Right ventricle myocardium inferior (tissue), 1 donor: ENCODE measurements at places on chromosomes 3 and 15.

GRCh38 chr15:74664028-74664616 lies 31.7 kb downstream of the EDC3 start:
- no peak for DNase-seq

GRCh38 chr3:115890579-115890978 lies 267.3 kb downstream of the GAP43 start:
- no peak for DNase-seq

DNA sequence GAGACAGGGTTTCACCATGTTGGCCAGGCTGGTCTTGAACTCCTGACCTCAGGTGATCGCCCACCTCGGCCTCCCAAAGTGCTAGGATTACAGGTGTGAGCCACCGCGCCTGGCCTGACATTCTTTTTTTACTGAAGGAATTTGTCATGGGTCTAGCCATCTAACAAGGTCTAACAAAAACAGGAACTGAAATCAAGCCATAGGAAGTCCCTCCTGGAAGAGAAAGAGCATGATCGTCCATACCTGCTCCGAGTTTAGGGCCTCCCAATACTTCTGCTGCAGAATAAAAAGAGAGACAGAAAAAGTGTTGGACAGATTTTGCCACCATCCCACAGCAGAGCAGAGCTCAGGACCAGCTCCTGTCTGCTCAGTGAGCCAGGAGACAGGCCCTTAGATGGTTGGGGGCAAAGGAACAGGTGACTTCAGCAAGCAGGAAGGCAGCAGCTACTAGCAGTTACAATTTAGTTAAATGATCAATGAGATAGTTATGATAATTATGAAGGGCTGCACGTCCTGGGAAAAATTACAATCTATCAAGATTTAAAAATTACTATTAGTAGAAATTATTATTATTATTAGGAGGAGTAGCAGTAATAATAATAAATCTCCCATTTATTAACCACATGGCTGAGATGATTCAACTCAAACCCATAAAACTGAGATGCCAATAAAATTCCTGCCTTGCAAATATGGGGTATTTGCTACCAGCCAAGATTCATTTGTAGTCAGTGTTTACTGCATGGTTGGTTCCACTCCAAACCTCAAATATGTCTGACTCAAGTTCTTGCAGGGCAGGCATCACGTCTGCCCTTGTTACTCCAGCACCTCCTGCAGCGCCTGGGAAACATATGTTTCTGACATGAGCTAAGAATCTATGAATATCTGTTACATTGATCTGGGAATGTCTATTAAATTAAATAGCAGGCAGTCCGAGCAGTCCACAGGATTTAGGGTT lies 40.1 kb downstream of the TMEM44 start:
- no peak for DNase-seq

GRCh38 chr15:91050128-91050455 lies 27.7 kb upstream of the VPS33B start:
- DNase-seq: peak; percentile 16

DNA sequence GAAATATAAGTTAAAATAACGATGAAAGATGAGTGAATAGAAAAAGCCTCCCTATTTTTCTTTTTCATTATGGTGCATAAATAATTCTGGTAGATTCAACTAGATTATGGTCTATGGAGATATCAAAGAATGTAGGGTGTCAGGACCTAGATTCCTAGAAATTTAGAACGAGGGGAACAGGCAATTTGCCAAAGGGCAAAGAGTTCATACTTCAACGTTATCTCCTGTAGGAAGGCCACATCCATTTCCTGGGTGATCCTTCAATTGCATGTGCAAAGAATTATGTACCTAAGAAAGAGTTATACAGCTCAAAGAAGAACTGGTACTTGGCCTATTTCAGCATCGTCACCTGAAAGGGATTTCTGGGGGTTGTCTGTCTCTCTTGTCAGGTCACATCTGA lies 351.8 kb downstream of the FOXP1 start:
- DNase-seq: no peak

DNA sequence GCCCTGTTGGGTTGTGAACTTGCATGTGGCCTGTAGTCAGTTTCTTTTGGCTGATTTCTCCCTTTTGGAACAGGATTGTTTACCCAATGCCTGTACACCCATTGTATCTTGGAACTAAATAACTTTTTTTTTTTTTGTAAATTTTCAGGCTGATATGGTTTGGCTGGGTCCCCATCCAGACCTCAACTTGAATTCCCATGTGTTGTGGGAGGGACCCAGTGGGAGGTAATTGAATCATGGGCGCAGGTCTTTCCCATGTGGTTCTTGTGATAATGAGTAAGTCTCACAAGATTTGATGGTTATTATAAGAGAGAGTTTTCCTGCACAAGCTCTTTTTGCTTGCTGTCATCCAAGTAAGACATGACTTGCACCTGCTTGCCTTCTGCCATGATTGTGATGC lies 253.8 kb upstream of the GBE1 start:
- DNase-seq: no peak

DNA sequence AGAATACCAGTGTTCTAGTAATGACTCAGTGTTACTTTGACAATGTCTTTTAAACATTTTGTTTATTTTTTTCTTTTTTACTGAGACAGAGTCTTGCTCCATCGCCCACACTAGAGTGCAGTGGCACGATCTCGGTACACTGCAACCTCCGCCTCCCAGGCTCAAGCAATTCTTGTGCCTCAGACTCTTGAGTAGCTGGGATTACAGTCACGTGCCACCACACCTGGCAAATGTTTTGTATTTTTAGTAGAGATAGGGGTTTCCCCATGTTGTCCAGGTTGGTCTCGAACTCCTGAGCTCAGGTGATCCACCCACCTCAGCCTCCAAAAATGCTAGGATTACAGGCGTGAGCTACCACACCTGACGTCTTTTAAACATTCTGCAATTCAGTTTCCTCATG lies 15.7 kb downstream of the AQR start:
- DNase-seq: no peak

- no peak for DNase-seq
These were observed 535.2 kb downstream of the OCA2 start for GRCh38 chr15:27563765-27564370.

DNA sequence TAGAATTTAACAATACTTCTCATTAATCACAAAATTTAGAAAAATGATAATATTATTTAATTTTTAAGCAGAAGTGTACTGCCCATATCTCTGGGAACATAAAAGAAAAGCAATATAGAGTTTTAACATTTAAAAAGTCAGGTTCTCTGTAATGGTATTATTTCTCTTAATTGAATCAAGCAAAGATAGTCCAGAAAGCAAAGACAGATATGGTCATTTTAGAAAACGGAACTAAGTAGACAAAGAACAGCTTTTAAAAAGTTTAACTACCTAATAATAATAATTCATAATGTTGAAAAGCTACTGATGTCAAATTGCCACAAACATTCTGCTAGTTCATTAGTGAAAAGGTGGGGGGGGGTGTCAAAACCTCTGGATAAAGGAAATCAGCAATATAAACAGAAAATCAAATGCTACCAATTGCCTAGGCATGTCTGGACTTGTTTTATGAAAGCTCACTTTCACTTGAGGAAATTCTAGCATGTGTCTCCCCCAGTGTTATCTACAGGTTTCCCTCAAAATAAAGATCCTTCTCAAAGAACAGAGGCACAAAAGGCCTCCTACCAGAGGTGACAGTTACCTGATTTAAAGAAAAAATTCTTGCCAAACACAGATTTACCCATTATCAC lies 1.7 kb downstream of the ZMAT3 start:
- DNase-seq: no peak

- DNase-seq: no peak
These were observed 27.1 kb upstream of the SNRPA1 start for GRCh38 chr15:101322016-101322695.

GRCh38 chr3:24199775-24200247 lies 254.7 kb downstream of the NR1D2 start:
- no peak for DNase-seq

DNA sequence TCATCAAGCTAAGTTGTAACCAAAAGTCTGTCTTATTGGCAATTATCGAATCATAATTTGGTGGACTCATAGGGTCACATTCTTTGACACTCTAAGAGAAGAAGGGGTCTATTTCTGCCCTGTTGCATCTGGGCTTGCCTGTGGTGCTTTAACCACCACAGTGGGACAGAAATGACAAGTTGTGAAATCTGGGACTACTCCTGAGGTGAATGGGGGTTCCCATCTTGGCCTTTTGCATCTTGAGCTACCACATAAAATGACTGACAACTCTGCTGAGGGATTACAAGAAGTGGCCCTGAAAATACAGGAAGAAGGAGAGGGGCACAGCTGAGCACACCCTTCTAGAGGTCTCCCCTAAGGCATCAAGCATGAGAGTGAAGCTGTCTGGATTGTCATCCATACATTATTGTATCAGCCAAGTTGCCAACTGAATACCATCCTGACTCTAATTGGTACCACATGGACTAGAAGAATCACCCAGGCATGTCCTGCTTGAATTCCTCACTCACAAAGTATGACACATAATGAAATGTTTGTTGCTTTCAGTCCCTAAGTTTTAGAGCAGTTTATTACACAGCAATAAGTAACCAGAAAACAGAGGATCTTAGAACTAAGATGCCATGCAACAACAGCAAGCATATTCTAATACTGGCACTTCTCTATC lies 306.5 kb downstream of the ROBO1 start:
- DNase-seq: no peak

DNA sequence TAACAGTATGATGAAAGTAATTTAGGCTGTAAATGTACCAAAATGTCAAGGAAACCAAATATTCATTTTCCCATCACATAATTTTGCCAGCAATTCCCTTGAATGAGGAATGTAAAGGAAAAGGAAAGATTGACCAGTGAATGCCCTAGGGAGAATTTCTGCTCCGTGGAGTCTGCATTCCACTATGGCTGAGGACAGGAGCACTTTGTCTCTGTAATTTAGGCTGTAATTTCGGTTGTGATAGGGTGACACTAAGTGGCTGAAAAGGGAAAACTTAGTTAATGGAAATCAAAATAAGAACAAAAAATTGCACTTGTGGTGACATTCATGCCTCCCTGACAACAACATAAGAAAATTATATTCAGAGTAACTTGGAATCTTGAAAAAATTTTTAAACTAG lies 8.3 kb upstream of the TMEM207 start:
- no peak for DNase-seq

- peak; percentile 63 for DNase-seq
These were observed 190.3 kb downstream of the SATB1 start for GRCh38 chr3:18234717-18235335.

DNA sequence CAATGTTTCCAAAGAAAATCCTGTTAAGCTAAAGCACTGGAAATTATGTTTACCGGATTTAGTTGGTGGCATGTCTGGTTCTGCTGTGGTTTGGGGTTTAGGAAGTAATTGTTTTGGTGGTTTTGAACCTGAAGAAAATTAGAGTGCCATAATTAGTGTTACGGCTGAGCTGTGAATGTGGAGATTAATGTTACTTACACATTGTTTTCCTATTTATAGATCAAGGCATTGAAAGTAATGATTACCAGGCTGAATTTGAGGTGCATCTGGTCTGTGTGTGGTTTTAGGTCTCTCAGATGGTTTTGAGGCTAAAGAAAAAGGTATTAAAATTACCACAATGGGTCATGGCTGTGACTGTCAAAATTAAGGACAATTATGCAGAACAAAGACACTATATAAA lies 128.9 kb downstream of the TFG start:
- no peak for DNase-seq

- no peak for DNase-seq
These were observed 21.4 kb downstream of the ACAP2 start for GRCh38 chr3:195421400-195421799.

GRCh38 chr3:121488628-121489027 lies 57.2 kb downstream of the POLQ start:
- DNase-seq: no peak

- DNase-seq: no peak
These were observed 40.7 kb downstream of the GLCE start for GRCh38 chr15:69200832-69201745.

DNA sequence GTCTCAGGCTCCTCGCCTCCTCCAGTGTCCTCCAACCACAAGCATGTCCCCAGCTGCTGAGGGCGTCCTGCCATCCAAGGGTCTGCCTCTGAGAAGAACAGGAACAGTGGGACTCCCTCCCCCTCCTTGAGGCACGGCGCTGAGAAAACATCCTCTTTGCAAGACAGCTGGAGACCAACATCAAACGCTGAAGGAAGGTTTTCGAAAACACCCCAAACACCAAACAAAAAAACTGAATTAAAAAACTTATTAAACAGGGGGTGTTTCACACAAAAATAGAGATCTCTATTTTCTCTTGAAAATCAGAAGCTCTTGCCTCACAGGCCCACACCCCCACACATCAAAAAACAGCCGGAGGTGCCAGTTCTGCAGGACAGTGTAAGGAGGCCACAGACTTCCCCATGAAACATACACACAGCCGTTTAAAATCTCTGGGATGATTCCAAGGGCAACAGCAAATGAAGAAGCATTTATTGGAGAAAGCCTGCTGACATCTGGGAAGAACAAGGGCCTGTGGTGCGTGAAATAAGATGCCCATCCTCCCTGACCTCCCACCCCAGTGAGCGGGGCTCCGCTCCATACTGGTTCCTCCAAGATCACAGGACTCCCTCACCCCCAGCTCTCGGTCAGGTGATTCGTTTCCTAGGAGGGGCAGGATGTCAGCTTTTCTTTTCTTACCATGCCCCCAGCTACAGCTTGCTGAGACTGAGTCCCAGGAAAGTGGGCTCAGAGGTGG lies 71.3 kb downstream of the NUP210 start:
- peak; percentile 40 for DNase-seq

GRCh38 chr3:86056032-86056431 lies 934.9 kb downstream of the VGLL3 start:
- DNase-seq: no peak

- no peak for DNase-seq
These were observed 50.4 kb upstream of the TJP1 start for GRCh38 chr15:29872716-29873115.

DNA sequence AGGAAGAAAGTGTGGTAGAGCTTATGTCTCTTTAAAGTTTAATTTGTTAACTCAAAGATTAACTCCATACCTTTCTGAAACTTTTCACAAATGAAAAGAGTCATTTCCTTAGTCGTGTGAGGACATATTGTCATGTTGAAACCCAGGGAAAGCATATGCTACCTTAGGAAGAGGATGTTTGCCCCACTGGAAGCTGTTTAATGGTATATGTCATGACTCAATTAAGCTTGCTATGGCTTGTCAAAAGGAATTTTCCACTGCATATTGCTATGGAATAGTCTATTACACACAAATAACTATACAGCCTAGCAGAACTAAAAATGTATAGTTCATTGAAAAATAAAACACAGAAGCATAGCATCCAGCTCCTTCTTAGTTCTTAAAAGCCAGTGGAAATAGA lies 69.9 kb downstream of the NSUN3 start:
- no peak for DNase-seq

GRCh38 chr3:153429821-153430220 lies 267.8 kb downstream of the RAP2B start:
- no peak for DNase-seq
